ENCODE measurements at places on chromosomes 1 and 21.

GRCh38 chr1:82485591-82486369, 685.0 kb downstream of the ADGRL2 start:
- DNase-seq: no peak

- DNase-seq: no peak
These were observed 32.6 kb upstream of the FNBP1L start for GRCh38 chr1:93415296-93415695.

GRCh38 chr1:108551137-108551862, 8.6 kb upstream of the EEIG2 start:
- DNase-seq: no peak

GRCh38 chr1:8051650-8052049, 25.5 kb upstream of the ERRFI1 start:
- DNase-seq: no peak

GRCh38 chr1:9121496-9122409, 7.1 kb downstream of the GPR157 start:
- no peak for DNase-seq

GRCh38 chr1:220767312-220768125, 19.2 kb upstream of the MTARC1 start:
- no peak for DNase-seq

GRCh38 chr1:165486663-165487062, 41.7 kb upstream of the RXRG start:
- DNase-seq: no peak

- no peak for DNase-seq
These were observed 22.2 kb upstream of the ZNF362 start for GRCh38 chr1:33234131-33234530.

DNA sequence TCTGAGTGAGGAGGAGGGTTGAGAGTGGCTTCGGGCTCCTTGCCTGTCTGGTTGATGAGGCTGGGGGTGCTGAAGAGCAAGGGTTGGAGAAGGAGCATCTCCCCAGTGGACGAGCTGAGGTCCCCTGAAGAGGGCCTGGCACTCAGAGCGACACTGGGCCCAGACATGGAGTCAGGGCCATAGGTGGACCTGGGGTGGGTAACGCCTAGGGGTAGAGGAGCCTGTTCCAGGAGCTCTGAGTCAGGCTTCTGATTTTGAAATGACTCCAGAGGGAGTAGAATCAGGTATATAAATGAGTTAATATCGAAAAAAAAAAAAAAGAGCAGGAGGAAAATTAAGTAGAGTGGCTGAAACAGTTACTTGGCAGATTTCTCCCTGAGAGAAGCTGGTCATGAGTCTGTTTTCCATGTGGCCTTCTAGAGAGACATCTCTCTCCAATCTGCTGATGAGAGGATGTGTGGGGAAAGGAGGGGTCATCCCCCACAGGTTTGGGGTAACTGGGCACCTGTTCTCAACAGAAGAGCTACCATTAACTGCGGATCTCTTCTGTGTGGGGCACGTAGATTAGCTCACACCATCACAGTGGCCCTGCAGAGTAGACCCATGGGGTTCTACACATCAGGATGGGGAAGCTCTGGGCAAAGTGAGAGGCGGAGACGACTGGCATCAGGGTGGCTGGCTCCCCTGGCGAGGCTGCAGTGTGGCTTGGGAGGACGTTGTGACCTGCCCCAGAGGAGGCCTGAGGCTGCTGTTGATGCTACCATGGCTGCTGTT, 115.5 kb downstream of the DHRS3 start:
- no peak for DNase-seq

GRCh38 chr1:172404121-172404520, 16.4 kb upstream of the C1orf105 start:
- DNase-seq: no peak

- no peak for DNase-seq
These were observed 7.4 kb upstream of the MIXL1 start for GRCh38 chr1:226216056-226216455.

DNA sequence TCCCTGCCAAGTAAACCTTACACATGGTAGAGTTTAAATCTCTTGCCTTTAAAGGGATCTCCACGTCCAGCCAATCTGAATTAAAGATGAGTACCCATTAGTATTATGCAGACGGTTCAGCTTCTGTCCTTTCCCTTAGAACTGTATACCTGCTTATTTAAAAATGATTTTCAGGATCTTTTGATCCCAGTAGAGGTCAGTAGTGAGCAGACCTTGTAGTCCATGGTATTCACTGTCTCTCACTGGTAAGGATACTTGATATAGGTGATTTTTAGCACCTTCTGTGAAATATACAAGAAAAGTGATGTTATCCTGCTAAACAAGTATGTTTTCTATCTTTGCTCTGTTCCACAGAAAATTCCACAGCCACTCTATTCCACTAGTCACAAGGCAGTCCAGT, 1211.6 kb upstream of the ADGRL4 start:
- DNase-seq: peak; percentile 13

DNA sequence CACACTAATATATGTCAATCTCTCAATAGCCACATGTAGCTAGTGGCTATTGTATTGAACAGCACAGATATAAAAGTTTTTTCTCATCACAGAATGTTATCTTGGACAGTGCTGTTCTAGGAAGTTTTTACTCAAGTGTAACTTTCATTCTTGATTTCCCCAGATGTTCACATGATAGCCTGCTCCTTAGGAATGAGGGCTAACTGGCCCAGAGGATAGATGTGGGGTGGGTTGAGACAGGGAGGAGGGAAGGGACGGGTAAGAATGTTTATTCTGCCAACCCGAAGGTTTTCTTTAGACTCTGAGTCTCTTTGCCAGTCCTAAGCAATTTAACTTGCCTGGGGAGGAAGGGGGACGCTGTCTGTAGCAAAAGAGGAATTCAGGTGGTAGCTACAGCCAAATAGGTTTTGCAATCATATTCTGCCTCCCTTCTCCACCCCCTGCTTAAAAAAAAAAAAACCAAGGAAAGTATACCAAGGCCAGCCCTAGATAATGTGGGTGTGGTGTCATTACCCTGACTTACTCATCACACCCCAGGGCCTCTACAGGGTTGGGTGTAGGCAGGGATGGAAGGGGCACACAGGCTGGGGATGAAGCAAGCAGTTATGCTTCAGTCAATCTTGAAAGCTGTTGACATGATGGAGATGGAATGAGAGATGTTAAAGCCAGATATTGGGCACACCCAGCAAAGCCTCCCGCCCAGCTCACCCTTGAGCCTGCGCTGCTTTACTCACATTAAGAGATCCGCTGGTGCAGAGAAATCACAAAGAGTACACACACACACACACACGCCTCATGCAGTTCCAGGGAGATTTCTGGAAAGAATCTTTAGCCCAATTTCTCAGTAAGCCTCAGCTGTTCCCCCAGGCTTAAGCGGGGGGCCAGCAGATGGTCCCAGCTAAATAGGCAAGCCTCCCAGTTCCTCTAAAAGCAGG, 59.9 kb downstream of the PLXNA2 start:
- no peak for DNase-seq

DNA sequence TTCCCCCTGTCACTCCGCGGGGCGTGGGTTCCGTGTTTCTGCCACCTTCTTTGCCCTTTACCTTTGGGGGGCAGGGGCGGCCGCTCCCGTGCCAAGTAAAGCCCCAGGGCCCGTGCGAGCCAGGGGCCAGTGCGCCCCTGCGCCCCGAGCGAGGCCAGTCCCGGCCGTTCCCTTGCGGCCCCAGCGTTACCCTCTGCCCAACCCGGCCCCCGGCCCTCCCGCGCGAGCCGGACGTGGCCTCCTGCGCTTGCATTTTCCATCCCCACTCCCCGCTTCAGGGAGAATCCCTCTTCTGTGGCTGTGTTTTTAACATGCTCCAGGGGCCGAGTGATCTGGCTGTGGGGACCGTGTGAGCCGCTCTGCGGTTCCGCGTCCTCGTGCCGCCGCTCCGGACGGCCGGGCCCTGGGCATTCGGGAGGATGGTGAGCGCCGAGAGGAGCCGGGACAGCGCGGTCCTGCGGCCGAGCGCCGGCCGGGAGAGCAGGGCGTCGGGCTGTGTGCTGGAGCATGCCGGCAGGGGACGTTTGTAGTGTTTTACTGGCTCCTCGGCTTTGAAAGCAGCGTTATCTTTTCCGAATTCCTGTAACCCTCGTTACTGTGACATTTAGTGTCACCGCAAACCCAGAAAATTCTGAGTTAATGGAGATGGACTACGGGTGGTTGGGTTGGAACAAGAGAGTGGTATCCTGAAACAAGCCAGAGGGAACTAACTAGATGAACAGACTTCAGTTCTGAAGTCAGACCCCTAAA, 1.0 kb downstream of the GALNT2 start:
- DNase-seq: peak; percentile 62

DNA sequence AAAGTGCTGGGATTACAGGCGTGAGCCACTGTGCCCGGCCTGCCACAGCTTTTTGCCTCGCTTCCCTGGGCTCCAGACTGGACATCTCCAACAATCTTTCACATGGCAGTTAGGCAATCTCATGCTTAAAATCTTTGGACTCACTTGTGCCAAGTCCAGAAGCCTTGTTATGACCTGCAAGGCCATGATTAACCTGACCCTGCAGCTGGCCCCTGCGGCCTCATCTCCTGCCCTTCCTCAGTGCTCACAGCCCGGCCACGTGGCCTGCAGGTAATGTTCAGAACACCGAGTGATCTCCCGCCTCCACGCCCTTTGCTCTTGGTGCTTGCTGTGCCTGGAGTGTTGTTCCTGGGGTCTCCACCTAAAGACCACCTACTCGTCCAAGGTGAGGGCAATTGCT, 24.9 kb downstream of the FAAH start:
- no peak for DNase-seq

- no peak for DNase-seq
These were observed 2.7 kb downstream of the PTGFR start for GRCh38 chr1:78493451-78493850.

GRCh38 chr1:156524481-156524869, 23.9 kb upstream of the MEF2D start:
- no peak for DNase-seq

- no peak for DNase-seq
These were observed 22.9 kb upstream of the LEFTY2 start for GRCh38 chr1:225963735-225964530.

GRCh38 chr1:205948039-205948438, 4.8 kb upstream of the SLC26A9 start:
- no peak for DNase-seq

DNA sequence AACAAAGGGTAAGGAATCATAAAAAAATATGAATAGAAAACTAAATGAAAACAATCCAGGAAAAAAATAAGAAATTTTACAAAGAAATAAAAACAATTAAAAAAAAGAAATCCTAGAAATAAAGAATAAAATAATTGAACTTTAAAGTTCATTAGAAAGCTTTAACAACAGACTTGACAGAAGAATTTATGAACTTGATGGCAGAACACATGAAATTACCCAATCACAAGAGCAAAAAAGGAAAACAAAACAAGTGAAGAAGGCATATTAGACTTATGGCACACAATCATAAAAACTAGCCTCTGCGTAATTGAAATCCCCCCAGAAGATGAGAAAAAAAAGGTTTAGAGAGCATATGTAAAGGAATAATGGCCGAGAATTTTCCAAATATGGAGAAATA, 802.5 kb upstream of the B3GALT2 start:
- no peak for DNase-seq

- DNase-seq: no peak
These were observed 498.5 kb downstream of the NUF2 start for GRCh38 chr1:163820226-163820625.

GRCh38 chr1:175254190-175254589, 61.6 kb upstream of the KIAA0040 start:
- DNase-seq: no peak

DNA sequence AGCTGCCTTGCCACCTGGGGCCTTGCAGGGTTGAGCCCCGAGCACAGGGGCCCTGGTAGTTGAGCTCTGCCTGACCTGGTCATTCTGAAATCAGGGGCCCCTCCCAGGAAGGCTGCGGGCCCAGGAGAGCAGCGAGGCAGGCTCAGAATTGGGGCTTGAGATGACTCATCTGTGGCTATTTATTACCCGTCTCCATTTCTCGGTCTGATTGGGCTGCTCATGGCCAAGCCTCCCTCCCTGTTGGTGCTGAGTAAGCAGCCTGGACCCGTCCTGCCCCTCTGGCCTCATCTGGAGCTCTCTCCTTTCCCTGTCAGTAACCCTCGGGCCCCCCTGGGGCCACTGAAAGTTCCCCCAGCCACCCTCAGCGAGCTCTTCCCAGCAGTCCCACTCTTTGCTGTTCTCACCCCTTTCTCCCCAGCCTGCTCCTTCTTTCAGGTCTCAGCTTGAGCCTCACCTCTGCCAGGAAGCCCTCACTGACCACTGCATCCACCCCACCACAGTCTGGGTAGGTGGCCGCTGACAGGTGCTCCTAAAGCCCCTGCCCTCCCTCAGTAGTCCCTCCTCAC, 11.0 kb upstream of the TNFRSF8 start:
- peak; percentile 32 for DNase-seq

DNA sequence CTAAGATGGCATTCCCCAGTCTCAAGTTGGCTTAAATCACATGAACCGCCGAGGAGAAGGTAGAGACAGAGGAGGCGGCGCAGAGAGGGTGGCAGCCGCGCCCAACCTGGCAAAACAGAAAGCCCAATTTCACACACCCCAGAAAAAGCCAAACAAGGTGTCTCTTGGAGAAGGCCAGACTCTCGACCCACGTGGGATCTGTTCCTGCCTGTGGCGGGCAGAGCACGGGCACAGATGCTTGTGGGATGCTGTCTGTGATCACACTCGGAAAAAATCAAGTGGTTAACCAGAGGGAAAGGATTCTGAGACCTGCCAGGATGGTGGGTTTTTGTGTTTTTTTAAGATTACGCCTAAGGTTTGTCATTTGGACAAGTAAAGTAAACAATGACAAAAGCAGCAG, 80.7 kb downstream of the MRPL37 start:
- DNase-seq: no peak

GRCh38 chr1:199836430-199836829, 191.1 kb upstream of the NR5A2 start:
- DNase-seq: no peak

DNA sequence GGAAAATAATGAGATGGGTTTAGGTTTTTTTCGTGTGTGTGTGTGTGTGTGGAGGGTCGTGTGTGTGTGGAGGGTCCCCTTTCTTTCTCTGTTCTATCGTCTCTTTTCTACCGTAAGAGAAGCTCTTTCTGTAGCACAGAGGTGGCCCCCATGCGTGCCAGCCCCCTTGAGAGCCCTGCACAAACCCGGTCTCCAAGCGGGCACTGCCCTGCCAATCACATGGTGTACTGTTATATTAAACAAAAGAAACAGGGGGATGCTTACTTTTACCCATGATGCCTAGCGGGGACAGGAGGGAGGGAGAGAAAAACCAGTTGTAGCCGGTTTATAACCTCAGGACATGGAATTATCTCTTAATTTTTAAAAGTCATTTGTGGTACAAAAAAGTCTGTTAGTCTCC, 41.0 kb downstream of the GATAD2B start:
- no peak for DNase-seq

GRCh38 chr1:173916667-173917066, 460 bp downstream of the SERPINC1 start:
- no peak for DNase-seq

Data from nephron progenitor cell (in vitro differentiated cells).